CD4-positive, alpha-beta T cell (primary cell): ENCODE measurements at places on chromosomes 12 and 14.

DNA sequence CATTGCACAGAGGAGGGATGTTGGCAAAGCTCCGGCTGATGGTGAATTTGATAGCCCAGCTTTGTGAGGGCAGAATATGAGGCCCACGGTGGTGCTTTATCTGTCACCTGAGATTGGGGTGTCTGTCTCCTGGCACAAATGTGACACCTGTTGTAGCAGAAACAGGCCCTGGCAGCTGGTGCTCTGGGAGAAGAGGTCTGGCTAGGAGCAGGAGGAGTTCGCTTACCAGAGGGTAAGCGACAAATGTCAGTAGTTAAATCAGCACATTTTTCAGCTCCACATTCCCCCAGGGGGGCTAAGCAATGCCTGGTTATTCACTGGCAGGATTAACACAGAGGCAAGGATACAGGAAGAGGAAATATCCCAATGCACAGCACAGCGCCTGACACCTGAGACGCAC, 71.1 kb downstream of the B4GALNT3 start:
- DNase-seq, result no peak

DNA sequence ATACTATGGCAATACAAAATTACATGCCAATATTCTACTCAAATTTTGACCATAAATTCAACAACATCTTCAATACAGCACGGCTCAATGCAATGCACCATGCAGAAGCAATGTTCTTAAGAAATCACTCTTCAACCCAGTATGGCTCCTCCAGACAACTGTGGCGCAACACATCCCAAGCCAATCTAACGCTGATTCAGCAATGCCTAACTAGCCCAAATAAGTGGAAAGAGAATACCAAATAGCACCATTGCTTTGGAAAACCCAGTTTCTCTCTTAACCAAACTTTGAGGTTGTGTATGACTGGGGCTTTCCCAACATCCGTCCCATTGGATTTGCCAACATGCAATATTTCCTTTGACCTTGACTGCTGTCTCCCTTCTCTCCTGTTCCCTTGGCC, 211.1 kb upstream of the TBX3 start:
- DNase-seq, result no peak

GRCh38 chr14:75554482-75554881, 23.9 kb upstream of the FLVCR2 start:
- no peak for DNase-seq

DNA sequence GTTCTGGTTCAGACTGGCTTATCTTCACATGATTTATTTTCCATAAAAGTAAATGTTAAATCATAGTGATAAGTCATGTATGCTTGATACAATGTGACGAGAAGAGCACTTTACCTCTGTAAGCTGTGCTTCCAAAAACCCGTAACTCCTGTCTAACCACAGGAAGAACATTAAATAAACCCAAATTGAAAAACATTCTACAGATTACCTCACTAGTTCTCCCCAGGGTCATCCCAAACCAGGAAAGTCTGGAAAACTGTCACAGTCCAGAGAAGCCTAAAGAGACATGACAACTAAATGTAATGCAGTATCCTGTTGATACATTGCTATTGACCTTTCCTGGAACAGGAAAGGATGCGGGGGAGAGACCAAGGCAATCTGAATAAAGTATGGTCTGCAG, 32.5 kb upstream of the DUSP6 start:
- DNase-seq, result no peak

GRCh38 chr14:67510121-67510520, 21.6 kb upstream of the TMEM229B start:
- no peak for DNase-seq

DNA sequence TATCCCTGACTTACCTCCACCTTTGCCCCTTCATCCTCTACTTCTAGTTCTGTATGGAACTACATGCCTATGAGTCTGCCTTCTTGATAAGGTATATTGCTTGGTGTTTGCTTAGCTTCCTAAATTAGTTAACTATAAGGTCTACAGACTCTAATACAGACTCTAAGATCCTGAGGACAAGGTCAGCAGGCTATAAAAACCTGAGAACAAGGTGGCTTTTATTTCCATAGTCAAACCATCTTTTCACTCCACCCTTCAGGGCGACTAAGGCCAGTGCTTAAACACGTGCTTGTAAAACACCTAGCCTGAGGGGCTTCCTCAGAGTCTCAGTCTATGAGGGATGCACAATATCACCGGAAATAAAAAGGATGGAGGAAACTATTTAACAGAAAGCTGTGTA, 36.1 kb upstream of the COL2A1 start:
- DNase-seq, result no peak

DNA sequence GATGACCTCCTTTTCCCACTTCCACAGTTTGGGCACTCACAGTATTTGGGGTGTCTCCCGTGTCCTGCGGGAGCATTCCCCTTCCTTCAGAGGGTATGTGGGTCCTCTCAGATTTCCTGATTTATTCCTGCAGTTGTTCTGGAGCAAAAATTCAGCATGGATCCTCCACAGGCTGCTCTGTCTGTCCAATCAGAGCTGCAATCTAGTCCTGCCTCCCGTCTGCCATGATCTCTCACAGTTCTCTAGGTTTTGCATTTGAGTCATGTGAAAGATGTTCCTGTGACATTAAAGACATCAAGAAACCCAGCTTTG, 435.9 kb downstream of the TMTC2 start:
- no peak for DNase-seq

DNA sequence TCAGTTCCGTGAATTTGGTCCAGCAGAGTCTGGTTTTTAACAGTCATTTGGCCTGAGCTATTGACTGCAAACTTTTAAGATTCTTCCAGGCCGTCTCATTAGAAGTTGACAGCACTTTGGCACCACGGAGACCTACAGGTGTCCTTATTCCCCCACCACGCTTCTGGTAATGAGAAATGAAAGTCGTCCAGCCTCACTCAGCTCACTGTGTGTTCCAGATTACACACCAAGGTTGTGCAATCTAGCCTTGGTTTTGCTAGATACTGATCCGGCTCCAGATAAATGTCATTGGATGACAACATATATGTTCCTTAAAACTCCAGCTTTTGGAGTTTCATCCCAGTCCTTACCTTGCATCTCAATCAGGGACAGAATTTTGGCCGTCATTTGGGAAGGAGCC, 210.4 kb downstream of the CHST11 start:
- no peak for DNase-seq
